Stimulated activated effector memory CD8-positive, alpha-beta T cell treated with anti-CD3 and anti-CD28 coated beads, Interleukin-12 subunit alpha, Interleukin-12 subunit beta, amount 100 ng/mL, for 72 hours (primary cell): ENCODE measurements at places on chromosomes 7 and 10.
A peak's percentile ranks its signal among the peaks of the same experiment; 100 is the strongest.

DNA sequence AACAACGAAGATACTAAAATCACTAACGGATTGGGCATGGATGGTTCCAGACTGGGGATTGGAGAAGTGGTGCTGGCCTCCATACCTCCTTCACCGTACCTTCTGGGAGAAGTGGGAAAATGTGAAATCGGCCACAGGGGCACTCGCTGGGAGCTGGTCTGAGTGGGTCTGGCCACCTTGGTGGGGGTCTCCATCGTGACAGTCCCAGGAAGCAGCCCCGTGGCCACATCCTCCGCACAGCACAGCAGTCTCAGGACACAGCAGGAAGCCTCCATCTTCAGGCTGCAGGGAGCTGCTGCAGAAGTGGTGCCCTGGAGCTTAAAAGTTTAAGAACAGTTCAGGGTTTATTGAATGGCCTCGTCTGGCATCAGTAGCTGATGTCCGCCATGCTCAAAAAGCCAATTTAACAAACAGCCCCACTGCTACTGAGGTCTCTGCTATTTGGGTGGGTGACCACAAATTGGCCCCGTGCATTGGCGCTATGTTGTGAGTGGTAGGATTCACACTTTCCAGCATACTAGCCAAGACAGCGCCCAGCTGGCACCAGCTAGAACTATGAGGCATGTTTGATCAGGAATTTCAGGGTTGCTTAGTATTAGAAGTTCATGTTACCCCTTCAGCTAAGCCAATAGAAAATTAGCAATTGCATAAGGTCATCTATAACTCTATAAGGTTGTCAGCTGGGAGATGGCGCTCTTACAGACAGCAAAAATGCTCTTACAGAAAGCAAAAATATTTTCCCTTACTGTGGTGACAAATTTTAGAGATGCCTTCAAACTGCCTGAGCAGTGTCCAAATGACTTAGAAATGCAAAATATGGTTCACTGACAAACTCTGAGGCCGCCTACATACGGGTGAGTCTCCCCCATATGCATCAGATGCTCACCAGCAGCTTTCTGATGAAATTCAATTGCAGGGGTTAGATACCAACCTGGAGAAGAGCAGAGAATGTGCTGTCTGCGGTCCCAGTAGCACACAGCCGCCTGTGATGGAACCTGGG lies 17.0 kb downstream of the PKD1L1 start:
- DNase-seq, result no peak

- DNase-seq, result no peak
These were observed 412.8 kb upstream of the GALNT17 start for GRCh38 chr7:70719125-70719524.

GRCh38 chr10:69007260-69007659 lies 18.7 kb downstream of the KIFBP start:
- peak; percentile 2 for DNase-seq

GRCh38 chr7:5694912-5695726 lies 86.3 kb downstream of the RNF216 start:
- DNase-seq, result peak; percentile 46

DNA sequence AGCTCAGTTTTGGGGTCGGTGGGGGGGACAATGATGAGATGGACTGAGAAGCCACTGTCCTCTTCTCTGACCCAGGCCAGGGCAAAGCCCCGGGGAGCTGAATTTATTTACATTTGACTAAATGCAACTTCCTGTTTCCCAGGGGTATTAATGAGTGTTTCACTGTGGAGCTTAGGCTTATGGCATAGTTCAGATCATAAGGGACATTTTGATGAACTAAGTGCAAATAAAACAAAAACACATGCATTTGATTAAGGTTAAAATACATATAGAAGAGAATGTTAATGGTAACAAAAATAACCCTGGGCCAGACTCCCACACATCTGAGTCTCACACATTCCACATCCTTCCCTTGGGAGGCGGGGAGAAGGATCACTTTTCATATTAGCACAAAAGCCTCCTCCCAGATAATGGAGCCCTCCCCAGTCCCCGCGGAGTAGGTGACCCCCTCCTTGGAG lies 320.6 kb downstream of the FRMD4A start:
- no peak for DNase-seq
